ENCODE measurements at places on chromosomes 2 and 18.

GRCh38 chr2:65754219-65754618 is 321.8 kb upstream of the SPRED2 start:
- no peak for DNase-seq

- DNase-seq = no peak
Observed at GRCh38 chr2:12787891-12788801, 71.4 kb downstream of the TRIB2 start.

DNA sequence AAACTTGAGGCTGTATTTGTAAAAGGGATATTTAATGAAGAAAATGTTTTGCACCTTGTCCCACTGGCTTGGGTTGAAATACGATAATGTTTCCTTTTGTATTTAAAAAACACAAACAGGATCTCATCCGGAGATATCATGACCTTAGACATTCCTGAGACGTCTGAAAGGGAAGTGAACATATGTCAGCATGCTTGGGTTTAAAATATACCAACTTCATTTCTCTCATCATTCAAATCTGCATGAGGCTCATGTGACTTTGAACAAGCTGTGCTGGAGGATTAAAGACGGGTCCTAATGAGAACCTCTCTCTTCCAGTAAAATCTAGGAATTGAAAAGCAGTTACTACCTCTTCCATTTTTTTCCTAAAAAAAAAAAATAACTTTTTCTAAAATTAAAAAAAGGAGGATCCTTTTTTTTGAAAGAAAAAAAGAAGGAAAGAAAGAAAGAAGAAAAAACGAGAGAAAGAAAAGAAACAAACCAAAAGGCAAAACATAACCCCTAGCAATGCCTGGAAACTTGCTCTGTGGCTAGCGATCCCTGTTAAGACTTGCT is 106.8 kb upstream of the ZFP36L2 start:
- DNase-seq = no peak

DNA sequence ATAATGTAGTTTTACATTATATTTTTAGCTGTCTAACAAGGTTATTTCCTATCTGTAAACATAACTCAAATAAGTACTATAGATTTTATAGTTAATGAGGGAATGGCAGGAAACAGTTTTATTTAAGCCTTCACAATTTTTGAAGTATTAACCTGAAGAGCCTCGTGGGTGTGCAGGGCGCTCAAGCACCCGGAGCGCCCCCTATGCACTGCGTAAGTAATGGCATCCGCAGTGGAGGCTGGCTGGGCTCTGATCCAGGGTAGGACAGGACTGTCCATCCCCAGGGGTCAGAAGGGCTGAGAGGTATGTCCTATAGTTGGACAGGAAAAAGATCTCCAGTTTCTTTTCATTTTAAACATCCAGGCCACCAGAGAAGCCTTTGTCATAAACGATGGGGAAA is 8.2 kb upstream of the GBX2 start:
- no peak for DNase-seq

GRCh38 chr2:237126519-237127174 is 41.0 kb downstream of the COPS8 start:
- no peak for DNase-seq

DNA sequence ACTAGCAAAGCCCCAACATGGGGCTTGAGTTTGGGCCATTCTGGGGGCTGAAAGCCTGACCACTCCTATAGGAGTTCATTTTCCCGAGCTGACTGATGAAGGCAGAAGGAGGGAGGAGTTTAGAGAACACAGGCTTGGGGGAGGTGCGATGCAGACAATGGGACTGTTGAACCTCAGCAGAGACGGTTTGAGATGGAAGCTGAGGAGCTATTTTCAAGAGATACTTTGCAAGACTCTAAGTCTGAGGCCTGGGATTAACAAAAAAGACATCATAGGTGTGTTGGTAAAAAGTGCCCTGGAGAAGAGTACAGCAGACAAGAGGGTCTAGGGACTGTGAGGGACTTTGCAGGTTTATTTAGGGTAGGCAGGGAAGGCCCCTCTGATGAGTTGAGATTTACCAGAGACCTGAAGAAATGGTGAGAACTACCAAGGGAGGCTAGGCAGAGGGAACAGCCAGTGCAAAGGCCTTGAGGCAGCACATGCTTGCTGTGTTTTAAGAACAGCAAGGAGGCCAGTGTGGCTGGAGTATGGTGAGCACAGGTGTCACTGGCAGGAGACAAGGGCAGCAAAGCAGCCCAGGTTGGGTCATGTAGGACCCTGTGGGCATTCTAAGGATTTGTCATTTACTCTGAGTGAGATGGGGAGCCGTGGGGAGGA is 31.6 kb downstream of the PCBP1 start:
- no peak for DNase-seq

- DNase-seq = no peak
Observed at GRCh38 chr2:45776160-45776955, 124.9 kb downstream of the PRKCE start.
